Foreskin fibroblast (primary cell): ENCODE measurements at places on chromosomes 4 and X.

- peak; percentile 6 for DNase-seq
These were observed 4.2 kb downstream of the PAK3 start for GRCh38 chrX:111100191-111100590.

DNA sequence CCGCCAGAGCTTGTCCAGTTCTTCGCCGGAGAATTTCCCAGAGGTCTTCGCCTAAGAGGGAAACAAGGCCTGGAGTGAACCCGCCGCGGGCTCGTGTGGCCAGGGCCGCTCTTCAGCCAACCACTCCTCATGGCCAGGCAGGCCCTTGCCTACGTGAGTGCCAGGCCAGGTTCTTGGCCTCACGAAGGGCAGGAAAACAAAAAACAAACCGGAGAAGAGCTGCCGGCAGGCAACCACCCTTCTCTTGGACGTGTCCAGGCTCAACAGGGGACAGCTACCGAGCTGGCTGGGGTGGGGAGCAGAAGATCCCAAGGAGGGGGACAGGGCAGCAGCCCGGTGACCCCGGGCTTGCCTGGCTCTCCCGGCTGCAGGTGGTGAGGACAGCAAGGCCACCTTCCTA lies 13.3 kb downstream of the LRPAP1 start:
- DNase-seq: no peak

DNA sequence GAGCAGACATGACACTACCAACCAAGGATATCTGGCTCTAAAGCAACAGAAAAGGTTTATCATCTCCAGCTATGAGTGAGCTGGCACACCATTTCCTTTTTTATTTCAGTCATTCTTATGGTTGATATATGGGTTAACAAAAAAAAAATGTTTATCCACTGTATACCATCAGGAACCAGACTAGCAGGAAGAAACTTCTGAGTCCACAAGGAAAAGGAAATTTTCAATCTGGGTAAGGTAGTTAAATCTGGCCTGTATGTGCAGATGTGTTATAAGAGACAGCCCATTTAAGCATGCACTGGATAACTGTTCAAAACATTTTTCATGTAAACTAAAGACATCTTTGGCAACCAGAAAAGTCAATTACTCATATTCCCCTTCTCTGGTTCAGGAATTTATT lies 35.0 kb downstream of the AMMECR1 start:
- DNase-seq: no peak

GRCh38 chrX:21225643-21226042 lies 148.6 kb upstream of the CNKSR2 start:
- no peak for DNase-seq

- no peak for DNase-seq
These were observed 22.0 kb upstream of the UGT2B4 start for GRCh38 chr4:69517674-69518073.

DNA sequence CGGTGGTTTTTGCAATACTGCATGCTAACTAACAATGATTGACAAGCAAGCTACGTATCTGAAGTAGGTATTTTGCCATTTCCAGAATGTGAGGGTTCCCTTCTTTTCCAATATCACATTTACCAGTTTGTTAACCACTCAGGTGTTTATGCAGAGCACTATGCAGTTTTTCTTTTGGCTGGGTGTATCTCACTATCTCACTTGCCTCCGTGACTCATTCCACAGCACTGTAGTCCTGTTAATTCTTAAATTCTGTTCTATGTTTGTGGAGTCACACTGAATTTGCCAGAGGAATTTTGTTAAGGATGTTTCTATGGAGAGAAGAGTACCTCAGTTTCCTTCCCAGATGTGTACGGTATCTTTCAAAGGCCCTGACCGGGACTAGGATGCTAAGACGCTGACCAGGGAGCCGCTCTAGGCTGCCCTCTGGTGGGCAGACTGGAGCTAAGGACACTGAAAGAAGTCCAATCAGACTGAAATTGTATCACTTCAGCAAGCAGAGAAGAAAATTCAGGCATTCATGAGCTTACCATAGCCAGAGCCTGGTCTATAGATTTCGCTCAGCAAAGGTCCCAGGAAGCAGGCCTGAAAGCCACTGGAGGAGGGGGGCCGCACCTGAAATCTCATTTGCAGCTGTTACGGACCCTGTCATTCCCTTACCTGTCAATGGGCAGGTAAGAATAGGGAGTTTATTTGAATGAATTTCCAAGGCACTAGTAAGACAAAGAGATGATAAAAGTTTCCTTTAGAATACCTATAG lies 388.4 kb upstream of the SPOCK3 start:
- peak; percentile 73 for DNase-seq

- no peak for DNase-seq
These were observed 625.5 kb downstream of the TLL1 start for GRCh38 chr4:166498546-166498945.

- DNase-seq: peak; percentile 71
These were observed 22.6 kb downstream of the LAMP2 start for GRCh38 chrX:120446498-120446897.

DNA sequence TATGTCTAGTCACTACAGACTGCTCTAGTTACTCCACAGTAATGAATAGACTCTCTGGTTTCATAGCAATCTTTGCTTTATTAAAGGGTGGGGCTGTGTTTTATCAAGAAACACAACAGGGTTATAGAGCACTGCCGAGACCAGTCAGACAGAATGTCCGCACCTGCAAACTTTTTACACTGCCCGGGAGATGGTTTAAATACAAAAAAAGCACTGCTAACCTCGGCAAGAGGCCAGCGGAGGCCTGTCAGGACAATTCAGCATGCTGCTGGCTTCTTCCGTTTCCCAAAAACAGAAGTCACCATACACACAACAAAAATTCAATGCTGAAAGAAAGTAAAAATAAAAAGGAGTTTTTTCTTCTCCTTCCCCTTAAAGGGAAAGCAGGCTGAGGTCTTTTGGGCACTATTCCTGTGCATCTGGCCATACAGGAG lies 67.4 kb downstream of the IRF2 start:
- no peak for DNase-seq

DNA sequence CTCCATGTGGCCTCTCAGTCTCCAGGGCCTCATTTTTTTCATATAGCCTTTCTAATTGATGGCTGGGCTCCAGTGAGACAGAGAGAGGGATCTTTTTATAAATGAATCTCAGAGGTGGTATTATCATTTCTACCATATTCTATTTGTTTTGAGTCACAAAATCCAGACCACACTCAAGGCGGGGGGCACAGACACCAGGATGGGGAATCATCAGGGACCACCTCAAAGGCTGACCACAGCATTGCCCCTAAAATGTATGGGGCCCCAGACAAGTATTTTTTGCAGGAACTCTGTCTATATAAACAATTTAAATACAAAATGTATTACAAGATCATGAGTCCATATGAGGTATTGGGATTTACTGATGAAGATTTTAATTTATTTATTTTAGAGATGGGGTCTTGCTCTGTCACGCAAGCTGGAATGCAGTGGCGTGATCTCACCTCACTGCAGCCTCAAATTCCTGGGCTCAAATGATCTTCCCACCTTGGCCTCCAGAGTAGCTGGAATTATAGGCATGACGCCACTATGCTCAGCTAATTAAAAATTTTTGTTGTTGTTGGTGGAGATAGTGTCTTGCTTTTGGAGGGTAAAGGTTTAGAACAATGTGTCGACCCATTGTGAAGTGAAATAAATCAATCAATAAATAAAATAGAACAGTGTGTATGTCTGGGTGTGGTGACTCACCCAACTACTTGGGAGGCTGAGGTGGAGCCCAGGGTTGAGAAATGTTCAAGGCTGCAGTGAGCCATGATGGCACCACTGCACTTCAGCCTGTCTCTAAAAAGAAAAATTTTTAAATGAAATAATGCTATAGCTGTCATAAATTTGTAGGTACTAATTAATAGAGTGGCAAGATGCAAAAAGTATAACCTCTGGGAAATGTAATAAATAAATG lies 29.4 kb downstream of the WDR13 start:
- DNase-seq: no peak

DNA sequence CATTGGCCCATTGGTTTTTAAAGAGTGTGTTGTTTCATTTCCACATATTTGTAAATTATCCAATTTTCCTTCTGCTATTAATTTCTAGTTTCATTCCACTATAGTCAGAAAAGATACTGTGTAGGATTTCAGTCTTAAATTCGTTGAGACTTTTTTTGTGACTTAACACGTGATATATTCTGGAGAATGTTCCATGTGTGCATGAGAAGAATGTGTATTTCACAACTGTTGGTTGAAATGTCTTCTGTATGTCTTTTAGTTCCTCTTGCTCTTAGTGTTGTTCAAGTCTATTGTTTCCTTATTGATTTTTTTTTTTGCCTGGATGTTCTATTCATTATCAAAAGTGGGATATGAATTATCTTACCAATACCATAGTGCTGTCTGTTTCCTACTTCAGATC lies 606.9 kb downstream of the RPA4 start:
- DNase-seq: no peak

GRCh38 chrX:9845578-9845952 lies 59.3 kb downstream of the SHROOM2 start:
- no peak for DNase-seq

GRCh38 chr4:118835571-118836300 lies at the start of gene SEC24D:
Gene SEC24D, minus strand, starts transcription at chr4:118836126. Its CDS starts 2,430 bp downstream, at chr4:118833696.
- peak; percentile 88 for DNase-seq

GRCh38 chrX:108053218-108053617 lies 8.4 kb downstream of the VSIG1 start:
- DNase-seq: no peak

DNA sequence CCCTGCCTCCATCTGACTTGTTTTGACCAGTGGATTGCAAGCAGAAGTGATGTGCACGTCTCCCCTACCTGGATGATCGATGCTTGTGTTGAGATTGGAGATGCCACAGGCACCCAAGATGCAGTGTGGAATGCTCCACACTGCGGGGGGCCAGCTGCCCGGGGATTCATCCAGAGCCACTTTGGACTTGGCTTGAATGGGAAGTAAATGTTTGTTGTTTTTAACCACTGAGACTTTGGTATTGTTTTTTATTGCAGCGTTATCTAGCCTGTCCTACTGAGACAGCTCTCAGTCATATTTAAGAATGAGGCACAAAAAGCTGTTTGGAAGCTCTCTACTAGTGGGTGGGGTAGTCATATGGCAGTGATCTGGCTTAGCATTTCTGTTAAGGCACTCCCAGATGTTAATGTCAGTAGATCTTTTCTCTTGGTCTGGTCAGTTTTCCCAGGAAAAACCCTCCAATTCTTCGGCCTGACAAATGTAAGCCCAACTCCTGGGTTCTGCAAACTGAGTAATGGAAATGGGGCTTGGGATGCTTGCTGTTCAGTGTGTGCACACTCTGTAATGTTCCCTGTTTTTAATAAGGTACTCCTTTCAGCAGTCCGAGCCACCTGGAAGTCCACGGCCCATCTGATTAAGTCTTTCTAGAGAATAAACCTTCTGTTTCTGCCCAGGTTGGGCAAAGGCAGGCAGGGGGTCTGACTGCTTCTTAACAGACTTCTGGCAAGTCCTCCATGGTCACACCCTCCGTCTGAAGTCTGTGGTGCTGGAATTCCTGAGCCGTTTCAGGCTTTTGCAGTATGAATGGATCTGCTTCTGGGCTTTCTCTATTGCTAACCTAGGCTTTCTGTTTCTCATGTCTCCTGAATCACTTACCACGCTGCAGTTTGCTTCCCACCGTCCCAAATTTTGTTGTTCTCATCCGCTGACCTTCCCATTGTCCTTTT lies 74.8 kb downstream of the WWC2 start:
- no peak for DNase-seq

GRCh38 chr4:68797618-68798017 lies 18.2 kb upstream of the UGT2B10 start:
- DNase-seq: no peak
